RPMI8226 (cell line): ENCODE measurements at places on chromosomes 6 and 20.

- no peak for DNase-seq
Measured at GRCh38 chr20:43464219-43464790, 6.6 kb downstream of the SRSF6 start.

DNA sequence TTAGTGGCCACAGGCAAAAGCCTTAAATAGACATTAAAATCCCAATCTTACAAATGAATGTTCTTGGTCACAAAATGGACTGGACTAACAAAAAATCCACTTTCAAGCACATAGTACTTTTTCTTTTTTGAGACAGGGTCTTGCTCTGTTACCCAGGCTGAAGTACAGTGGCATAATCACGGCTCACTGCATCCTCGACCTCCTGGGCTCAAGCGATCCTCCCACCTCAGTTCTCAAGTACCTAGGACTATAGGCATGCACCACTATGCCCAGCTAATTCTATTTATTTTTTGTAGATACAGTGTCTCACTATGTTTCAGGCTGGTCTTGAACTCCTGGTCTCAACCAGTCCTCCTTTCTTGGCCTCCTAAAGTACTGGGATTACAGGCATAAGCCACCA, 59.4 kb downstream of the MAP3K5 start:
- no peak for DNase-seq

- no peak for DNase-seq
Measured at GRCh38 chr20:38266426-38266825, 5.9 kb upstream of the KIAA1755 start.

DNA sequence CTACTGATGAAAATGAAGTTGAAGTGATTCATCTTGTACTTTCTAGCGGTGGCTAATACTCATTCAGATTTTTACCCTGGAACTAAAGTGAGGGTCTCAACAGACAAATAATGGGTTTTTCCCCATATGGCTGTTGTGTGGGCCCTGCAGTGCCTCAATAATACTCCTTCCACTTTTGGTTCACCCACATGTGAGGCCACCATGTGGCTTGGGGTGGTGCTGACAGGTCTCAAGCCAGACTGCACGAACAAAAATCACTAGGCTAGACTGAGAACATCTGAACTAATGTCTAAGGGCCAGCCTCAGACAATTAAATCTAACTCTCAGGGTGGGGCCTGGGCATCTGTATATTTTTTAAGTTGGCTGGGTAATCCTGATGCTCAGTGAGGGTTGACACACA, 7.9 kb upstream of the COL12A1 start:
- no peak for DNase-seq

DNA sequence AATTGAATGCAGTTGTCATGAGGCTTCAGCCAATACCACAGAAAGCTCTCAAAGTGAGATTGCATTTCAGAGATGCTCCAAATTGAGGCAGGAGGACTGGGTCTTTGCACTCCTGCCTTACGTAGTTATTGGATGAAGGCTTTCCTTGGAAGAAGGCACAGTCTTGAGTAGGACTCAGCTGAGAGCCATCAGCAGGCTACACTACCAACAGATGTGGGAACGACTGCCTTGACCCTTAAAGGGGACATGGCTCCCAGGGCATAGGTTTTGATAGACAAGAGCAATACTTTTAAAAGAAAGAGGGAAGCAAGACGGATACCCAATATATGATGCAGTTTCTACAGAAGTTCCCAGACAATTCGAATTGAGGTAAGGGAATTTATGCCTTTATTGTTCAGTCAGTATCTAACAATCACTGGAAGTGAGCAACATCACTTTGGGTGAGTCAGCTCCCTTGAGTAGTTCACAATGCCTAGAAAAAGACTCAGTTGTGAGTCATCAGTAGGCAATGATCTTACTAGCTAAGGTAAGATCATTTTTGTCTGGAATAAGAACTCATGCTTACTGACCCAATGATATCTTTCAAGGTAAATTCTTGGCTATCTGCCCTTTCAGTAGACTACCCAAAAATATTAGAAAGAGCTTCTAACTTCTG, 390.8 kb downstream of the GJA1 start:
- no peak for DNase-seq

- no peak for DNase-seq
Measured at GRCh38 chr20:1317545-1318255, 11.2 kb downstream of the SDCBP2 start.

GRCh38 chr6:4879741-4880275, 103.6 kb downstream of the CDYL start:
- peak; percentile 96 for DNase-seq

DNA sequence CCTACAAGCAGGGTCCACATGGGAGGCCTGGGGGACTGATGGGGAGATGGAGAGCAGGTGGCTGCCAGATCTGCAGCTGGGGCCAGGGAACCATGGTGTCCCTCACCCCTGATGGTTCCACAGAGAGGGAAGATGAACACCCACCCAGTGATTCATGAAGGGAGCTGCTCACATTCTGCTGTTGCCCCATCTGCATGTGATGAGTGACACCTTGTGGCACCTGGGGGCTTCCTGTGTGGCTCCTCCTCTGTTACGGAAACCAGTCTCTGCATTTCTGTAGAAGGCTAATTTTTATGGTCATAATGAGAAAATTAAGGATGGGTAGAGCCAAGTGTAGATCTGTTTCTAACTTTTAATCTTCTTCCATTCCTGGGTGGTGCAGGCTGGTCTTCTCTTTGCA, 217.1 kb downstream of the SMOC2 start:
- DNase-seq: peak; percentile 10

DNA sequence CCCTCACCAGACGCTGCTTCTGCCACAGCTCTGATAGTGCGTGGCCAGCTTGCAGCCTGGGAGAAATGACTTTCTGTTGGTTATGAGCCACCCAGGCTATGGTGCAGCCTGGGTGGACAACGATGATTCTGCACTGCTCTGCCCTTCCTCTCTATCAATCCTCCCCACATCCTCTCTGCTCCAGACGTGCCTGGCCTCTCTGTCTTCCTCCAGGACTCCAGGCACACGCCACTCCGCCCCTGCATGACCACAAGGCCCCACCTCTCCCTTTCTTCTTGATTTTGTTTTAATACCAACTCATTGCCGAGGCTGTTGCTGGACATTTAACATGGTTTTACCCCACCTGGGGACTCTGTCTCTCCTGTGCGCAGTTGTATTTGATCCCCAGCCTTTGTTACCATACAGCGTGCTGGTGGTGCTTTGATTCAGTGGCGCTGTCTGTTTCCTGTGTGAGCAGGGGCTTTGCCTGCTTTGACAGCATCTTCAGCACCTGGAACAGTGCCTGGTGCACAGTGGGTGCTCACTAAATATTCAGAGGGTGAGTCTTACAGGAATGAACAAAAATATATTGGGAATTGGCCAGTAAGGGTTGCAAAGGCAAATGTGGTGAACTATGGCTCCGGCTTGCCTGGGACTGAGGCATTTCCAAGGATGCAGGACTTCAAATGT, 280.9 kb downstream of the CDH26 start:
- DNase-seq: no peak

DNA sequence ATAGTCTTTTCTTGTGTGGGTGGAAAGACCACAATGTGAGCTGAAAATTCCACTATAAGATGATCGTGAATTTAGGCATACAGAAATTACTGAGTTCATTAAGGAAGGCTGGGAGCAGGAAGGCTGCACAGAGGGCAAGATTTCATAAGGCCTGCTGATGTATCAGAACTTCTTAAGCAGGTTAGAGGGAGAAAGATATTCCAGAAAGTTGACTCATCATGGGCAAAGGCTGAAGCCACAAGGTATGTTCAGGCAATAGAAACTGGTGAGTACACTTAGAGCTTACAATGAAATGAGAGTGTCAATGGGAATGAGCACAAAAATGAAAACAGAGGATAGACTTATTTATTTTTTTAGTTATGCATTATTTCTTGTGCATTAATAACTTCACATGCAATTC, 618.6 kb downstream of the CBLN4 start:
- no peak for DNase-seq

GRCh38 chr6:2209226-2209809, 36.1 kb downstream of the GMDS start:
- DNase-seq: peak; percentile 90

GRCh38 chr20:21096321-21097043, 9.7 kb downstream of the LINC00237 start:
- peak; percentile 51 for DNase-seq

DNA sequence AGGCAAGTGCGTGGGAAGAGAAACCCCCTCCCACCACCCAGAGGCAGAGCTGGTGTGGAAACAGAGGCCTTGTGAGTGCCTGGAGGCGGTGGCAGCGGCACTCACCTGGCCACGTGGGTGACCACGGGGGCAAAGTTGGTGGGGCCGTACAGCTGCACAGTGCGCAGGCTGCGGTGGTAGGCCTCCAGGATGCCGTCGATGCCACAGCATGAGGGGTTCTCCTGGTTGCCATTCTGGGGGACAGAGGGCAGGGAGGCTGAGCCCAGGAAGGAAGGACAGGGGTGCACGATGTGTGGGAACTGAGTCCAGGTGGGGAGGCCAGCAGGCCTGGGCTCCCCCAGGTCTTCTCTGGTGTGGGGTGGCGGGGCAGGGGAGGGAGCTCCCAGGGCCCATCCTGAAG, 47.7 kb downstream of the RAB44 start:
- DNase-seq: no peak

GRCh38 chr6:32082478-32082877, 26.7 kb downstream of the TNXB start:
- DNase-seq: no peak

- peak; percentile 60 for DNase-seq
Measured at GRCh38 chr20:61940491-61940890, 125.2 kb downstream of the TAF4 start.

- DNase-seq: peak; percentile 46
Measured at GRCh38 chr20:63652192-63652980, 838 bp downstream of the STMN3 start.

- no peak for DNase-seq
Measured at GRCh38 chr6:2468601-2468955, 223.2 kb upstream of the GMDS start.

GRCh38 chr6:168541307-168541706, 100.3 kb downstream of the SMOC2 start:
- no peak for DNase-seq

DNA sequence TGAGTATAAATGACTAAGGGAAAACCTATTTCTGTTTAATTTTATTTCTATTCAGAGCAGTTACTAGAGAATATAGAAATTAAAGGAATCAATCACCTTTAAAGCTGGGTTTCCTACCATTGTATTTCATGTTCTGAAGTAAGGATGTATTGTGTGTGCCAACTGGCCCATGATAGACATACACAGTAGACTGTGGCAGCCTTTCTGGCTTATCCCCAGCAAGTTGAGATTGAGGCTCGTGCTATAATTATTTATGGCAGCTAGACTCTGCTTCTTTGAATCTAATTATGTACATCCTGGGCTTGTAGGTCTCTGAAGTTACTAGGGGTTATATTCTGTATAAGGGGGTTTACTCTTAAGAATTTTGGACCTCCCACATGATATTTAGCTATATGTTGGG, 44.4 kb downstream of the ZNF292 start:
- DNase-seq: no peak

DNA sequence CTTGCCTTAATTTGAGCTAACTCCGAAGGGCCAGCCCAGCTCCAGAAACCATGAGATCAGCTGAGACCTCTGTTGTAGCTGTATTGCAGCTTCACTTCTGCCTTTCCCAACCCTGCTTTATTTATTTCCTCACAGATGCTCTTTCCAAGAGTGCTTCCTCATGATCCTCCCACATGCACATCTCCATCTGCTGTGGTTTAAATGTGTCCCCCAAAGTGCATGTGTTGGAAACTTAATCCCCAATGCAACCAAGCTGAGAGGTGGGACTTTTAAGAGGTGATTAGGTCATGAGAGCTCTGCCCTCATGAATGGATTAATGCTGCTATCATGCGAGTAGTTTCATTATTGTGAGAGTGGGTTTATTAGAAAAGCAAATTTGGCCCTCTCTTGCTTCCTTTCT, 164.4 kb upstream of the TAB2 start:
- DNase-seq: no peak

GRCh38 chr20:58461899-58462298, 53.3 kb downstream of the APCDD1L start:
- DNase-seq: no peak

- DNase-seq: no peak
Measured at GRCh38 chr6:44926556-44926955, 401.6 kb upstream of the RUNX2 start.

- no peak for DNase-seq
Measured at GRCh38 chr6:22613695-22614094, 44.3 kb downstream of the HDGFL1 start.

- no peak for DNase-seq
Measured at GRCh38 chr6:164928728-164929407, 380.5 kb downstream of the C6orf118 start.

GRCh38 chr6:90611543-90612312, 24.9 kb upstream of the MAP3K7 start:
- DNase-seq: no peak

- DNase-seq: peak; percentile 76
Measured at GRCh38 chr20:63846128-63846771, 15.0 kb upstream of the ABHD16B start.

DNA sequence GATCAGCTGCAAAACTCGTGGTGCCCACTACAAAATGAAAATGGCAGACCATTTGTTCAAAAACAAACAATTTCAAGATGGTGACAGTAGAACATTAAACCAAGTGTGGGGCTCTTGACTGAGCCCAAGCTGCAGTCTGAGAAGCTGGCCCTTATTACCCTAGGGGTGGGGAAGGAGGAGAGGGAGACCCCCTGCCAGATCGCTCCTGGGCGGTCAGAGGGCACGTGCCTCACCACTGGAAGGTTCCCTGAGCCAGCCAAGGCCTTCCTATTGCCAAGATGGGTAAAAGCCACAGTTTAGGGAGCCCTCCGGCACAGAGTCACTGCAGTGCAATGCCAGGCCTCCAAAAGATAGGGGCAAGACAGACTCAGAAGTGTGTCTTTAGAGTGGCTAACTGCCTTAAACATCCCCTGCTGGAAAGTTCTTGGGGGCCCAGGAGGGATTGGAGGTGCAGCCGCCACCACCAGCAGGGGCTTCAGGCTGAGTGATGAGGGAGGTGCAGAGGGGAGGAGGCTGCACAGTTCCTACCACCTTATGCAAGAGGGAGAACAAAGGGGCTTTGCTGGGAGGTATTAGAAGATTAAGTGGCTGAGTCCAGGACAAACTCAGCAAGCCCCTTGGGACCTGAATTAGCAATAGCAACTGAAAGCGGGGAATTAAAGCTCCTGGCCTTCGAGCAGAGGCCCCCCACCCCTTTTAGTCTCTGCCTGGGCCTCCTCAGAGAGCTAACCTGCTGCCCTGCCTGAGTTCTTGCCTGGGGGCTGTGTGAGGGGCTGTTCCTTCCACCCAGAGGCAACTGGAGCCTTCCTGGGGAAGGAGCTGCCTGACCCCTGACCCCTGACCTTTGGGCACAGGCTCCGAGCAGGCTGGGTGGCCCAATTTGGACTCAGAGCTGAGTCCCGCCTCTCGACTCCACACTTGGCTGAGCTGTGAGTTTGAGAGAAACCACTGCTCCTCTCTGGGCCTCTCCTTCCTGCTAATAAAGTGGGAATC, 88.4 kb downstream of the VEGFA start:
- DNase-seq: no peak

GRCh38 chr6:37433657-37434271, 743 bp downstream of the CMTR1 start:
- DNase-seq: peak; percentile 45

GRCh38 chr6:3937438-3937837, 88.3 kb downstream of the FAM50B start:
- no peak for DNase-seq

- no peak for DNase-seq
Measured at GRCh38 chr6:17886891-17887290, 100.5 kb downstream of the KIF13A start.
